ENCODE measurements at places on chromosomes 4 and X.

- no peak for DNase-seq
Observed at GRCh38 chrX:147811803-147812202, 99.9 kb upstream of the FMR1 start.

DNA sequence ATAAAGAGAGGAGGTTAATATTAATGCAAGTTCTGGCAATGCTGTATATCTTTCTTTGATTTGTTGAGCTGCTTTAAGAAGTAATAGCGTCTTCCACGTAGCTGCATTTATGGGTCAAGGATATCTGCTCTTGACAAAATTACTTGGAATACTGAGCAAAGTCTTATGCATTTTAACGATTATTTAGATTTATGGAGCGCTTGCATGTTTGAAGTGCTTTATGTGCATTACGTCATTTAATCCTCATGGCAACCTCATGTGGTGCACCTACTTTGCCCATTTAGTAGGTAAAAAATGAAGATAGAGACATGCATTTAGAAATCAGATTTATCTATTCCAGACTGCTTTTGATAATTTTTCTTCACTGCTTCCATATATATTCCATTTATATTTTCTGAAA is 46.0 kb downstream of the DTHD1 start:
- no peak for DNase-seq

- DNase-seq, result peak; percentile 27
Observed at GRCh38 chr4:81919223-81919622, 447.5 kb upstream of the RASGEF1B start.

GRCh38 chrX:121008920-121009319 is 23.4 kb upstream of the CT47A1 start:
- no peak for DNase-seq

DNA sequence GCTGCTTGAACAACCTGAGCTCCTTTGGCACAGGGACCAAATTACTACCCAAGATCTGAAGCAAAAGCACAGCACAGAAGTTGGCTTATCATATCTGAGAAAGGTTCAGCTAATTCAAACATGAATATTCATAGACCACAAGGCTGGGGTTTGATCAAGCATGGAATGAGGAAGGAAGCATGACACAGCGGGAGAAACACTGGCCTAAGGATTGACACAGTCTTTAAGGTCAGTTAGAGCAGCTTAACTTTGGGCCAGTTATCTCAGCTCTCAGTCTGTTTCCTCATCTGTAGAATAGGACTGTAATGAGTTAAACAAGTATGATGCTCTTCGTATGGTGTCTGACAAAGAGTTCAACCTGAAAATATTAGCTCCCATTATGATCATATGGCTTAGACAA is 88.5 kb upstream of the CBR4 start:
- peak; percentile 76 for DNase-seq

DNA sequence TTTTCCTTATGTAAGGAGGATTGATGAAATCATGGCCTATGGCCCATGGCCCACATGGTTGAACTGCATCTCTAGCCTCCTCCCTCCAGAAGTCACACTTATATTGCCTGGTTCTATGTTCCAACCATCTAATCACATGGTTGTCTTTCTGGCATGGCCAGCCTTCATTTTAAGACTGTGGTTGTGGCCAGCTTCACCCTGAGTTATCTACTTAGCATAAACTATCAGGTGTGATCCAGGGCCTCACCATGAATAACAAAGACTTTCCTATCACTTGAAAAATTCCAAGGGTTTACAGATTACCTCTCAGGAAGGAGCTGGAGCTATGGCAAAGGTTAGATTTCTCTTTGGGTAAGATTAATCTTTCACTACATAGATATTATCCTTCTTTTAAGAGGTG is 222.8 kb downstream of the SNCA start:
- no peak for DNase-seq

DNA sequence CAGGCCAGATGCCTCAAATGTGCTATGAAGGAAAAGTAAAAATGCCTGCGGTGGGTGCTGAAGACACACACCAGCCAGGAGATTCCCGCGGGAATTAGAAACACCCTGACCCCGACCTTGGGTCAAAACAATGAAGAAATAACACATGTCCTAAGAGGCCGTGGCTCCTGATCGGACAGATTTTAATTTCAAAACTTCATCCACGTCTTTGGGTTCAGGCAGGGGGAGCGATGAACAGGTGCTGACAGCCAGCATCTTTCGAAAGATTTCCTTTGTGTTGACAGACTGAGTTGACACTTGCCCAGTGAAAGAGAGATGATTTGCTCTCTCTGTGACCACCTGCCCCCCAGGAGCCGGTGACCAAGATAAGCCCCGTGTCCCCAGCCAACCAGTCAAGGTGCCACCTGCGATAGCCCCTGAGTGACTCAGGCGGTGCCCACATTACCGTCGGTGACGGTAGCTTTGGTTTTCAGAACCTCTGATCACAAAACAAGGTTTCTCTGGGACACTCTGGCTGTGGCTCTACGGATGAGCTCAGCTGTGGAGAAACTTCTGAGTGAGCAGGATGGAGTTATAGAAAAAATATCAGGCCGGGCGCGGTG is 11.0 kb upstream of the IL3RA start:
- no peak for DNase-seq

DNA sequence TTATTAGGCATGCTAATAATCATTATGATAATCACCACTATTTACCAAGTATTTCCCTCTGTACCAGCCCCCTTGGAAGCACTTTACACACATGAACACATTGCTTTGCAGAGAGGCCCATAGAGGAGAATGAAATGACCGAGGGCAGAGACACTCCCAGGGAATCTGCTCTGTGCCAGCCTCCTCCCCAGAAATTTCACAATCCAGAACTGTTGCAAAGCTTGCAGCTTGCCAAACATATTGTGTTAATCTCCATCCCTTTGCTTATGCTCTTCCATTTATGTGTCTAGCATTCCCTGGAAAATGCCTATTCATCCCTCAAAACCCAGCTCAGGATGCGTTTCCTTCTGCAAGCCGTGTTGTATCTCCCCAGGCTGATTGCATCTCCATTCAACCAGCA is 37.8 kb downstream of the CYTL1 start:
- DNase-seq, result no peak

Data from AML-193 (cell line).